ENCODE measurements at places on chromosomes 5 and 9. TPM values are rescaled to one million over a fixed set of nuclear protein-coding genes. Genes with fewer than 3 reads are reported as not detected.

DNA sequence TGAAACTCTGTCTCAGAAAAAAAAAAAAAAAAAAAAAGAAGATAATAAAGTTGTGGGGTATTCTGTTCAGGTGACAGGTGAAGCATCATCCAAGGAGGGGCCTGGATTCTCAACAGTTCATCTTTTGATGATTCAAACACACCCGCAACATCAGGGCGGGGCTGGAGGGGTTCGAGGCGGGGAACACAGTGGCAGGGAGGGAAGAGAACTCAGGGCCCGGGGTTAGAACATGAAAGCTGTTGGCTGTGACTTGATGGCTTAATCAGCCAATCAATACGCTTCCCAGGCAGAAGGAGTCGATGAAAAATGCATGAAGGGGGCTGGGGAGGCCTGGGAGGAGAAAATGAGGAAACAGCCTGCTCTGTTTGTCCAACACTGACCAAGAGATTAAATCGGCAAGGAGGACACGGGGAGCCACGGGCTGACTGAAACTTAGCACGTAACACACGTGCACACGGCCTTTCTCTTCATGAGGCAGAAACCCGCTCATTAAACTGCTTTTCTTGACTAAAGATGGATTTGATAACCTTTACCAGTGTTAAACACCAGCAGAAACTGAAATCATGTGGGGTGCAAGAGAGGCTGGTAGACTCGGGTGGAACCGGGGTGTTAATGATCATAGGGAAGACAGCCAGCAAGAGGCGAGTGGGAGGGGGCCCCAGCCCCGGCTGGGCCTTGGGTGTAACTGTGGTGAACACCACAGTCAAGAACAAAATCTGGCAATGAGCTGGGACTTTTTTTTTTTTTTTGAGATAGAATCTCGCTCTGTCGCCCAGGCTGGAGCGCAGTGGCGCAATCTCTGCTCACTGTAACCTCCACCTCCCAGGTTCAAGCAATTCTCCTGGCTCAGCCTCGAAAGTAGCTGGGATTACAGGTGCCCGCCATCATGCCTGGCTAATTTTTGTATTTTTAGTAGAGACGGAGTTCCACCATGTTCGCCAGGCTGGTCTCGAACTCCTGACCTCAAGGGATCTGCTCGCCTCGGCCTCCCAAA, 105.7 kb upstream of the RAPGEF1 start:
- no peak for DNase-seq

- DNase-seq: no peak
Observed at GRCh38 chr9:77876590-77876989, 155.0 kb downstream of the GNAQ start.

DNA sequence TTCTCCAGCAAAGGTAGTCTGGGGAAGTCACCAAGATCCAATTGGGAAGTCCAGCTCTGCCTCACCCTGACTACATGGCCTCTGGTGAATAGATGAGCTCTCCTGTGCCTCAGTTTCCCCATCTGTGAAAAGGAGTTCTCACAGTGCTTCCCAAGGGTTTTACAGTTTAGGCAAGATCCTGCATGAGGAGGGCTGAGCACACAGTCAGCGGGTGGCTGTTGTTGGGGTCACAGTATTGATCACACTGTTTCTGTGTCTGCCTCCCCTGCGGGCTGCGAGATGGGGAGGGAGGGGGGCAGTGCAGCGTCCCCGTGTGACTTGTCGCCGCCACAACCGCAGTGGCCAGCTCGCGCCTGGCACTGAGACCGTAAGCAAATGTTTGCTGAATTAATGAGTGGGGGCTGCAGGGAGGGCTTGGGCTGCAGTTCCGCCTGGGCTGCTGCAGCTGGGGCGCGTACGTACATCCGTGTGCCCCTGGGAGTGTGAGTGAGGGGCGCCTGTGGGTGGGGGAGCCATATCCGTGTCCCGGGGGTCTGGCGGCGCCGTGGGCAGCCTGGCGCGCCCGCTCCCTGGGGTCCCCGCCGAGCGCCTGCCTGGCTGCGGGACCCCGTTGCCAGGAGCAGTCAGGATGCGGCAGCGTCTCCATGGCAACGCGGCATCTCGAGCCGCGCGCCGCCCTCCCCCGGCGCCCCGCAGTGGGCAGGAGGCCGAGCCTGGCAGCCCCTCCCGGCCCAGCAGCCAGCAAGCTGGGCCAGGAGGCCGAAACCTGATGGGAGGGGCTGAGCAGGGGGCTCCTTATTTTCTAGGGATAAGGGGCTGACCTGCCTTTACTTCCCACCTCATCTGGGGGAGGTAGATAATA, 31.4 kb upstream of the PSD2 start:
- DNase-seq: no peak

The SH3PXD2B gene
- total RNA-seq: 21.1 TPM

DNA sequence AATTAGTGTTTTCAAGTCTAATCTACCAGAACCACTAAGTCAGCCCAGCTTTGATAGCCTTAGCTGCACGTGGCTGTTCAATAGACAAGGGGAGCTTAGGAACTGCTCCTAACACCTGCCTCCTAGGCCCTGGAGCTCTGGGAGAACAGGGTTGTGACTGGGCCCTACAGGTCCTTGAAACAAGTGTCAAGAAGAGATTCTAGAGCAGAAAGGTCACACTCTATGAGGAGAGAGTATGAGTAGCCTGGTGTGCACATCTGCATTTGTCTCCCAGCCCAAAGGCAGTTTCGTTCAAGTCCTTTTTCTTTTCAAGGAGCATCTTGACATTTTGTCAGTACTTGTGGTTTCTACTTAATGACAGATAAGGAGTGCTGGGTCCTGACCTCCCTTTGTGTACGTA, 206.1 kb downstream of the PRELID2 start:
- peak; percentile 12 for DNase-seq
